ENCODE measurements at places on chromosomes 12 and 14.
A peak's percentile ranks its signal among the peaks of the same experiment; 100 is the strongest.

- peak; percentile 68 for DNase-seq
Observed at GRCh38 chr12:12456637-12457036, 99.8 kb downstream of the BORCS5 start.

DNA sequence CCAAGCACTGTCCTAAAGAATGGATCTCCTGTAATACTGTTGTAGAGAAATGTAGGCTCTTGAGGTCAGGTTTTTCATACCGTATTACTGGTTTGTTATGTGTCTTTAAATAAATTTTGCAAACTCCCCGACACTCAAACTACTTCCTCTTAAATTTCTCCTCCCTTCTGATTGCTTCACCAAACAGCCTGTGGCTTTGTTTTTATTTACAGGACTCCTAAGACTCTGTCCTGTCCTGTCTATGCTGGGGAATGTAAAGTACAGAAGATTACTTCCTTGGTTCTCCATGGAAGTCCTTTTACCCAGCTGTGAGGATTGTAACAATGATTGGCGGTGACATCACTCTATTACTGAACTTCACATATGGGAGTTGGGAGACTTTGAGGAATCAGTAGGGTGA, 873.5 kb downstream of the DIO2 start:
- DNase-seq: no peak

GRCh38 chr14:68539241-68539737, 253.6 kb downstream of the ZFP36L1 start:
- no peak for DNase-seq

- DNase-seq: no peak
Observed at GRCh38 chr12:28453686-28454085, 263.4 kb downstream of the CCDC91 start.

All from choroid plexus epithelial cell (primary cell).